Adrenal gland (tissue), 19 donors: ENCODE measurements at places on chromosomes 4 and X. TPM values are rescaled to one million over a fixed set of nuclear protein-coding genes. Genes with fewer than 3 reads are reported as not detected.

The HCFC1 gene
- 15.3 TPM for polyA plus RNA-seq

The DNAAF6 gene
- polyA plus RNA-seq, result not detected

The RPA4 gene
- polyA plus RNA-seq, result 0.32 TPM

The ATP2B3 gene
- 13.6 TPM for polyA plus RNA-seq

The PTPN13 gene
- polyA plus RNA-seq, result 5.1 TPM

The DBET gene
- polyA plus RNA-seq, result not detected

The TLR6 gene
- polyA plus RNA-seq, result 2.6 TPM

The GPR34 gene
- polyA plus RNA-seq, result 7.8 TPM

The CT45A5 gene
- not detected for polyA plus RNA-seq

The PLP1 gene
- polyA plus RNA-seq, result 8.6 TPM

The FRMD7 gene
- not detected for polyA plus RNA-seq

The PDLIM3 gene
- polyA plus RNA-seq, result 7.1 TPM

The SLC49A3 gene
- polyA plus RNA-seq, result 11.1 TPM

The HSFX1 gene
- polyA plus RNA-seq, result 0.80 TPM

The SLC34A2 gene
- polyA plus RNA-seq, result not detected

The ADD1 gene
- 468 TPM for polyA plus RNA-seq

The SH2D1A gene
- polyA plus RNA-seq, result 0.10 TPM

The RNF128 gene
- polyA plus RNA-seq, result 37.8 TPM

The SPANXC gene
- polyA plus RNA-seq, result not detected

The AKAP4 gene
- 0.07 TPM for polyA plus RNA-seq

The CHRDL1 gene
- polyA plus RNA-seq, result 5.4 TPM

The MAMLD1 gene
- 7.3 TPM for polyA plus RNA-seq

The NPY1R gene
- polyA plus RNA-seq, result 44.3 TPM

The RWDD4 gene
- 27.0 TPM for polyA plus RNA-seq

The POU4F2 gene
- polyA plus RNA-seq, result not detected

The APOO gene
- 177 TPM for polyA plus RNA-seq

The PLA2G12A gene
- polyA plus RNA-seq, result 12.3 TPM

The REELD1 gene
- 1.1 TPM for polyA plus RNA-seq

The GAGE2A gene
- polyA plus RNA-seq, result not detected

The RTL5 gene
- 2.8 TPM for polyA plus RNA-seq

The DSPP gene
- polyA plus RNA-seq, result not detected

The PCDH19 gene
- 0.08 TPM for polyA plus RNA-seq

The CLGN gene
- 0.47 TPM for polyA plus RNA-seq

The CXCL1 gene
- polyA plus RNA-seq, result 1.6 TPM

The PRKG2 gene
- 0.16 TPM for polyA plus RNA-seq

The ENPEP gene
- polyA plus RNA-seq, result 4.6 TPM

The PDE6B gene
- 1.8 TPM for polyA plus RNA-seq

The ERVMER34-1 gene
- polyA plus RNA-seq, result 2.1 TPM

The RHOXF2B gene
- polyA plus RNA-seq, result not detected

The FRMPD3 gene
- polyA plus RNA-seq, result 0.16 TPM

The SLC9A7 gene
- polyA plus RNA-seq, result 3.9 TPM

The BCORL1 gene
- polyA plus RNA-seq, result 8.4 TPM

The ARR3 gene
- not detected for polyA plus RNA-seq

The FGG gene
- 11.2 TPM for polyA plus RNA-seq

The SSX2 gene
- not detected for polyA plus RNA-seq

The RASL11B gene
- polyA plus RNA-seq, result 2.8 TPM

The MAGEA9B gene
- polyA plus RNA-seq, result not detected

The TEX13D gene
- not detected for polyA plus RNA-seq

The UGT2B7 gene
- polyA plus RNA-seq, result 0.07 TPM

The GYPA gene
- not detected for polyA plus RNA-seq

The EMCN gene
- 82.0 TPM for polyA plus RNA-seq

The TBC1D8B gene
- 16.5 TPM for polyA plus RNA-seq

The ASB9 gene
- 1.5 TPM for polyA plus RNA-seq

The EGFL6 gene
- not detected for polyA plus RNA-seq

The VCX3A gene
- polyA plus RNA-seq, result not detected

The ATXN3L gene
- polyA plus RNA-seq, result not detected

The CYBB gene
- 22.9 TPM for polyA plus RNA-seq

The ARHGAP10 gene
- 17.6 TPM for polyA plus RNA-seq

The ZNF182 gene
- 5.1 TPM for polyA plus RNA-seq

The PPA2 gene
- 110 TPM for polyA plus RNA-seq
